ENCODE measurements at places on chromosomes 13 and 19.

- DNase-seq, result no peak
Observed at GRCh38 chr13:26816881-26817280, 56.3 kb upstream of the GPR12 start.

GRCh38 chr13:26254583-26255111, 718 bp downstream of the CDK8 start:
- DNase-seq, result no peak

GRCh38 chr19:55641426-55642152, 787 bp downstream of the ZNF580 start:
- no peak for DNase-seq

DNA sequence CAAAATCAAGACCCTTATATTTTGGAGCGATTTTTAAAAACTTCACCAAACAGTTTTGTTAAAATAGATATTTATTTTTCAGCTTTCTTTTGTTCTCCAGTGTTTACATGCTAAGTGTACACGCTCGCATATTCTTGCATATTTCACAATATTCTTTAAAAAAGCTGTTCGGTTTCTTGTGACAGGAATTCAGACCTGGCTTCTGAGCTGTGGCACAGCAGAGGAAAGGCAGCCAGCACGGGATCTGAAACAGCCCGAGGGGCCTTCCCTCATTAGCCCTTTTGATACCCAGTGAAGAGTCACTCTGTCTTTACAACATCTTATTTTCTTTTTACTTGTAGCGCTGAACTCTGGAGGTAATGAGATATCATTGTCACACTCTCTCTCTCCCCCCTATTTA, 234.0 kb downstream of the B3GLCT start:
- DNase-seq, result no peak

DNA sequence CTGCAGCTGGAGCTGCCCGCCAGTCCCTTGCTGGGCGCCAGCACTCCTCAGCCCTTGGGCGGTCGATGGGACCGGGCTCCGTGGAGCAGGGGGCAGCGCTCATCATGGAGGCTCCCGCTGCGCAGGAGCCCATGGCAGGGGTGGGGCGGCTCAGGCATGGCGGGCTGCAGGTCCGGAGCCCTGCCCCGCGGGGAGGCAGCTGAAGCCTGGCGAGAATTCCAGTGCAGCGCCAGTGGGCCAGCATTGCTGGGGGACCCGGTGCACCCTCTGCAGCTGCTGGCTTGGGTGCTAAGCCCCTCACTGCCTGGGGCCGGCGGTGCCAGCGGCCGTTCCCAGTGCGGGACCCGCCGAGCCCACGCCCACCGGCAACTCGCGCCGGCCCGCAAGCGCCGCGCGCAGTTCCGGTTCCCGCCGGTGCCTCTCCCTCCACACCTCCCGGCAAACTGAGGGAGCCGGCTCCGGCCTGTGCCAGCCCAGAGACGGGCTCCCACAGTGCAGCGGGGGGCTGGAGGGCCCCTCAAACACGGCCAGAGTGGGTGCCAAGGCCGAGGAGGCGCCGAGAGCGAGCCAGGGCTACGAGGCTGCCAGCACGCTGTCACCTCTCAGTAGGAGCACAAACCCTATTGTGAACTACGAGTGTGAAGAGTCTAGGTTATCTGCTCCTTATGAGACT, 687.1 kb downstream of the PCDH17 start:
- DNase-seq, result no peak

- no peak for DNase-seq
Observed at GRCh38 chr19:6464070-6464873, at the start of gene CRB3. CRB3 (plus strand) TSS chr19:6464271; CDS start chr19:6464702, 431 bp downstream.

DNA sequence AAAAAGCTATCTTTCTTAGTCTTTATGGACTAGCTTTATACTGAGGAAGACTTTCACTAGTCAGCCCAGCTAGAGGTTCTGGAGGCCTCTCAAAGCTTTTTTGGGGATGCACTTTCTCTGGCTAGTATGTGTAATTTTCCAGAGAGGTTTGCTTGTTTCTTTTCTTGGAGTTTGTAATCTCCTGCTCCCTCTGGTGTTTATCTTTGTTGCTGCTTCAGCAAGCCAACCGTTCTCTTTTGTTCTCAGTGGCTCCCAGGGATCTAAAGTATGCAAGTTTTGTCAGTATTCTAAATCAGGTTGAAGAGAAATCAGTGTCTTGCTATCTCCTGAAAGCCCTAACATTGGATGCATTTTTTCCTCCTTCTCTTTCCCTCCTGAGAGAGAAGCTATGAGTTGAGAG, 121.1 kb upstream of the MYO16 start:
- DNase-seq, result no peak

- no peak for DNase-seq
Observed at GRCh38 chr13:56718791-56719190, 421.9 kb upstream of the PRR20A start.

DNA sequence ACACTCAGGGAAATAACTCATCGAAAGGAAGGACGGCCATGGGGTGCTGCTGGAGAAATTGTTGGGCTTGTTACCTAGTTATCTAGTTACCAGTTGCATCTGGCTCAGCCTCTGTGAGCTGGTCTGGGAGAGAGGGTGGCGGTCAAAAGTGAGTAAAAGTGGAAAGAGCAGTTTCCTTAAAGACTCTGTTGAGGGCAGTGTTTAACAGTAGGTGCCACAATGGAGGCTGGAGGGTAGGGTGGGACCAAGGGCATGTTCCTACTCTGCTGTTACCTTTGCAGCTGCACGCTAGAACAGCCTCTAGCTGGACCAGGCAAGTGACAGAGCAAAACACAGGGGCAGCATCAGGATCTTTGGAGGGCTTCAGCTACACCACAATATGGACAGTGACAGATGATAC, 228.8 kb upstream of the STARD13 start:
- DNase-seq, result no peak

GRCh38 chr19:2291185-2291751, 9.3 kb upstream of the PEAK3 start:
- no peak for DNase-seq

- DNase-seq, result no peak
Observed at GRCh38 chr13:51520524-51520923, 63.7 kb upstream of the WDFY2 start.

DNA sequence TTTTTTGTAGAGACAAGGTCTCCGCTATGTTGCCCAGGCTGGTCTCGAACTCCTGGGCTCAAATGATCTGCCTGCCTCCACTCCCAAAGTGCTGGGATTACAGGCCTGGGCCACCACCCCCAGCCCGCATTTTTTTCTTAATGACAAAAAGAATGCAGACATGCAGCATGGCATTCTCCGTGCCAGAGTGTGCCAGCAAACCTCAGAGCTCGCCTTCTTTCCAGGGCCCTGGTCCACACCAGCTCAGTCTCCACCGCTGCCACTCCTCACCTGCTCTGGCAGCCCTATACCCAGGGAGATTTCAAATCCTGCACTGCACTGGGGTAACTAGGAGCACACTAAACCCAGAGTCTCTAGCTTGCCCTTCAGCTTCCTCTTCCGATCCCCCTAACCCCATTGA, 41.7 kb downstream of the ZIC5 start:
- DNase-seq, result no peak

DNA sequence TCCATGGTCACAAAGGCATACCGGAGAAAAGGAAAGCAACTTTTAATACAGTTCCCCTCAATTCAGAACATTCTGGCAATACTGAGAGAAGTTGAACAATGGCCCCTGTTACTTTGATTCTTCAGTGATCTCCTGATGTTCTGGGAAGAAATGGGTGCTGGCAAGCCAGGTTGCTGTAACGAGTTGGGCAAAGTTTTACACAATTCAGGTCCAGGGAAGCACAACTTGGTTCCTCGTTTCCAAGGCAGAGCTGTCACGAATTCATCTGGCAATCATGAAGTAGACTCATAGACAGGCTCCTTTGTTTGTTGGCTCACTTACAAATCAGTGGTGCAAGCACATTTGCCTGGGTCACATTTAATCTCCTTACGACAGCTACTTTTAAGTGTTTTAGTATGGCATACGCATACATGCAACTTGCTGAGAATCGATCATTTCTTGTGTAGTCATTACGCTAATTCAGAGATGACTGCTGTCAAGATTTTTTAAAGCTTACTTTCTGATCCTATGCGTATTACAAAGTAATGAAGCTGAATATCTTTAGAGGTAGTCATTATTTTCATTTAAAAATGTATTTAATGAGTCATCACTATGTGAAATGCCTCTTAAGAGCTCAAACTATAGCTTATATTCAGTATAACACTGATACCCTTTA, 174.7 kb downstream of the GPC5 start:
- DNase-seq, result no peak

GRCh38 chr19:16894080-16894479, 5.3 kb downstream of the F2RL3 start:
- no peak for DNase-seq

DNA sequence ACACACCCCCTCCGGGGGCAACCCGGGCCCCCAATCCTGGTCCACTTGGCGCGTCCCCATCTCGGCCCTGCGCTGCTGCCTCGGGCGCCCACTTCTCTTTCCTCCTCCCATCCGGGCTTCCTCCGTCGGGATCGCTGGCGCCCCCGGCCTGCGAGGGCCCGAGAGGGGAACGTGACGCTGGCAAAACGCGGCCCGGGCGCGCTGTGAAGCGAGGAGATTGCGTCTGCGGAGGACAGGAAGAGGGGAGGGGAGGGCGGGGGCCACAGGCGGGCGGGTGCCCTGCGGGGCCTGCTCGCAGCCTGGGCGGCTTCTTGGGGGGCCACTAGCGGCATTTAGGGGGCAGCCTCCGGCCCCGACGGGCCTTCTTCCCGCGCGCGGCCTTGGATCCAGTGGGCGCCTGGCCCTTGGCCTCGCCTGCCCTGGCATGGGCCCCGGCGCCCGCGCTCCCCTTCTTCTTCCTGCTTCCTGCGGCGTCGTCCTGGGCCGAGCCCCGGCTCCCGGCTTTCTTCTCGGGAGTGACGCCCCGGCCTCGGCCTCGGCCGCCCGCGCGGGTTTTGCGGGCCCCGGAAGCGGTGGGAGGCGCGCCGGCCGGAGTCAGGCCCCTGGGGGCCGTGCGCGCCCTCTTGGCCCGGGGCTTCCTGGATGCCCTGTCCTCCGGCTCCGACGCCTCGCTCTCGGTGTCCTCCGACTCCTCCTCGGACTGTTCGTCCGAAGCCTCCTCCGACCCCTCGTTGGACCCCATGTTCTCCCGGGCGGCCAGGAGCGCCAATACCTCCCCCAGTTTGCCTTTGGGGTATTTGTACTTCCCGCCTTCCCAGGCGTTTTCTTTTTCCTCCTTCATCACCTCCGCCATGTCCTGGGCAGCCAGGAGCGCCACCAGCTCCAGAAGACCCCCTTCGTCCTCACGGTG, 2.2 kb downstream of the PNMA8B start:
- no peak for DNase-seq

- peak; percentile 49 for DNase-seq
Observed at GRCh38 chr19:2207991-2208860, 27.9 kb downstream of the PLEKHJ1 start.

DNA sequence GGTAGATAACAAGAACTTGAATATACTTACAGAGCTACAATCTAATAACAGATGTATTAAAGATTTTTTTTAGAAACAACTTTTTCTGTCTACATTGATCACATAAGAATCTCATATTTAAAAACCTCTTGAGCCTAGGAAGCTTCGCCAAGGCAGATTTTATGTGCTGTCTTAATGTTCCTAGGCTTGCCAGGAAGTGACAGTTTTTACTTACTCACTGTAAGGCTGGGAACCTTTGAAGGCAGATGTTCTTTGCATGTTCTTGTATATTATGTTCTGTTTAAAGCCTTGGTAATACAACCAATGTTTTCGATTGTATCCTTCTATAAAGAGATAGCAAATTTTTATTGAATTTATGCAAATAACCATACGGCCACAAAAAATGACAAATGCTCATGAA, 492.7 kb downstream of the GPC5 start:
- no peak for DNase-seq

DNA sequence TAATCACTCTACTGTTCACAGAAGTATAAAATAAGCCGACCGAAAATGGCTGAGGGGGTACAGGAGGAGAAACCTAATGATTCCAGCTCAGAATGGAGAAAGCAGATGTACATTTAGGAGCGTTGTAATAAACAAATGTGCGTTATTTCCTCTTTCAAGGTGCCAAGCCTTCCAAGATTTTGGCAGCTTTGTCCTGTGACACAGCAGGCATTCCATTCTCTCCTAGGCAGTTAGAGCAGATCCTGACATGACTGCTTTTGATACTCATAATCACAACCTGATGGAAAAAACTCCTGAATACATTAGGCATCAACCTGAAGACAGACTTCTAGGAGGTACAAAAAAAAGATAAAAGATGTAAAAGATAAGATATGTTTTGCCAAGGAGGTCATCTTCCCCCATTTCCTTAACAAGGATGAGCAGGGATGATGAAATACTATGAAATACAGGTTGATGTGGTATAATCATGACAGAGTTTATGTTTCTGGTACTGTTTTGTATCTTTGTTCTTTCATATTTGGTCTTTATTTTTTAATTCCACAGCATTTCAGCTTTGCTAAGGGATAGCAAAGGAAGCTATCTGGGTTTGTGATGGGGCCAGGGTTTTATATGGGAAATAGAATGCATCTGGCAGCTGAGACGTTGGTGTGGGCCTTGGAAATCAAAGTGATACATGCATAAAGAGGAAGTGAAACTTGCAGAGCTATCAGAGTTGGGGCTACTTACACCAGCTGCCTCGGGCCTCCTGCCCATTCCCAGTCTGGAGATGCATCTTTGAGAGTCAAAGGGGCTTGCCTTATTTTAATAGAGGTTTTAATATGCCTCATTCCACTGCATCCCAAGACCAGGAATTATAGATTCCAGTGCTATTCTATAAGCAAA, 222.5 kb downstream of the OXGR1 start:
- DNase-seq, result no peak

DNA sequence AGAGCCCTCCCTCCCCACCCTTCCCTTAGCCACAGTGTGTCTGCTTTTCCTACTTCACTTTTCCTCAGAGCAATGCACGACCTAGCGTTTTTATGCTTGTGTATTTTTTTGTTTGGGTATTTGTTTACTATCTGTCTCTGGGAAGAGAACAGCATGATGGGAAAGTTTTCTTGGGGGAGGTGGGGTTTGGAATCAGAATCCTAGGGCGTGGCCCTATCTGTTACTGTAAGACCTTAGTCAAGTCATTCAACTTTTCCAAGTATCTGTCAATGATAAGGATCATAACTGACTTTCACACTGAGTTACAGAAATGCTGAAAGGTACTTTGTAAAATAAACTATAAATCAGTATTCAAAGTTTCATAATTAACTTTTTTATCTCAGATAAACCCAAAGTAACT, 146.3 kb upstream of the WASF3 start:
- DNase-seq, result no peak

DNA sequence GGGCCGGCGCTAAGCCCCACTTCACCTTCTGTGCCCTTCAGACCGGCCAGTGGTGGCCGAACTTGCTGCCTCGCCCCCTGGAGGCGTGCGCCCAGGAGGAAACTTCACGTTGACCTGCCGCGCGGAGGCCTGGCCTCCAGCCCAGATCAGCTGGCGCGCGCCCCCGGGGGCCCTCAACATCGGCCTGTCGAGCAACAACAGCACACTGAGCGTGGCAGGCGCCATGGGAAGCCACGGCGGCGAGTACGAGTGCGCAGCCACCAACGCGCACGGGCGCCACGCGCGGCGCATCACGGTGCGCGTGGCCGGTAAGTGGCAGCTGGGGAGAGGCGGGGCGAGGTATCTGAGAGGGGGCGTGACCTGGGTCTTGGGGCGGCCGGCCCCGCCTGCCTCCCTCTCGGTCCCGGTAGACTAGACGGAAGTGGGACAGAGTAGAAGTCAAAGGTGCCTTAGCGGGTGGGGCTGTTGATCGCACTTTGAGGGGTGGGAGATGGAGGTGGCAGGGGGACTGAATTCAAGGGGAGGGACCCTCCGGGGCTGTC, 5.6 kb downstream of the ICAM5 start:
- no peak for DNase-seq

Measured in AG09319 (cell line).